Camera-type eye (tissue), 1 donor: ENCODE measurements at places on chromosomes 12 and 14. TPM values are rescaled to one million over a fixed set of nuclear protein-coding genes. Genes with fewer than 3 reads are reported as not detected.

HPD gene
- 0.77 TPM for total RNA-seq

RTL1 gene
- total RNA-seq, result 0.49 TPM

RPGRIP1 gene
- 32.9 TPM for total RNA-seq

SIX4 gene
- total RNA-seq, result 9.4 TPM

PAX9 gene
- 0.38 TPM for total RNA-seq

SLC7A8 gene
- total RNA-seq, result 36.9 TPM

NELL2 gene
- 195 TPM for total RNA-seq

OAS3 gene
- 10.3 TPM for total RNA-seq

PRKCH gene
- total RNA-seq, result 95.0 TPM

KCNK13 gene
- 1.4 TPM for total RNA-seq

IAPP gene
- not detected for total RNA-seq

PARPBP gene
- total RNA-seq, result 10.6 TPM

SPTB gene
- total RNA-seq, result 25.2 TPM

KRT6C gene
- not detected for total RNA-seq

DIO2 gene
- total RNA-seq, result 21.3 TPM

KRT71 gene
- 0.77 TPM for total RNA-seq

SLC2A14 gene
- total RNA-seq, result 0.77 TPM

KRT2 gene
- not detected for total RNA-seq

CAPRIN2 gene
- 89.2 TPM for total RNA-seq

ASPG gene
- 2.4 TPM for total RNA-seq

BICDL1 gene
- total RNA-seq, result 24.7 TPM

AICDA gene
- 0.66 TPM for total RNA-seq

VSX2 gene
- total RNA-seq, result 93.1 TPM

NOVA1 gene
- 45.1 TPM for total RNA-seq

TPH2 gene
- not detected for total RNA-seq

RFLNA gene
- total RNA-seq, result 11.1 TPM

WNK1 gene
- total RNA-seq, result 197 TPM

PEBP1 gene
- total RNA-seq, result 314 TPM

PRR4 gene
- 11.7 TPM for total RNA-seq

PLA2G1B gene
- total RNA-seq, result not detected

MMP17 gene
- total RNA-seq, result 22.9 TPM

BIN2 gene
- total RNA-seq, result 4.2 TPM

MIS18BP1 gene
- total RNA-seq, result 38.7 TPM

BRI3BP gene
- total RNA-seq, result 8.0 TPM

LRRC10 gene
- not detected for total RNA-seq

PRIMA1 gene
- 2.9 TPM for total RNA-seq

PLEKHG7 gene
- total RNA-seq, result 1.2 TPM

PMCH gene
- not detected for total RNA-seq

POMT2 gene
- total RNA-seq, result 25.8 TPM

ING4 gene
- total RNA-seq, result 121 TPM

GIT2 gene
- total RNA-seq, result 62.7 TPM
